Keratinocyte (primary cell): ENCODE measurements at places on chromosomes 1 and 21.

DNA sequence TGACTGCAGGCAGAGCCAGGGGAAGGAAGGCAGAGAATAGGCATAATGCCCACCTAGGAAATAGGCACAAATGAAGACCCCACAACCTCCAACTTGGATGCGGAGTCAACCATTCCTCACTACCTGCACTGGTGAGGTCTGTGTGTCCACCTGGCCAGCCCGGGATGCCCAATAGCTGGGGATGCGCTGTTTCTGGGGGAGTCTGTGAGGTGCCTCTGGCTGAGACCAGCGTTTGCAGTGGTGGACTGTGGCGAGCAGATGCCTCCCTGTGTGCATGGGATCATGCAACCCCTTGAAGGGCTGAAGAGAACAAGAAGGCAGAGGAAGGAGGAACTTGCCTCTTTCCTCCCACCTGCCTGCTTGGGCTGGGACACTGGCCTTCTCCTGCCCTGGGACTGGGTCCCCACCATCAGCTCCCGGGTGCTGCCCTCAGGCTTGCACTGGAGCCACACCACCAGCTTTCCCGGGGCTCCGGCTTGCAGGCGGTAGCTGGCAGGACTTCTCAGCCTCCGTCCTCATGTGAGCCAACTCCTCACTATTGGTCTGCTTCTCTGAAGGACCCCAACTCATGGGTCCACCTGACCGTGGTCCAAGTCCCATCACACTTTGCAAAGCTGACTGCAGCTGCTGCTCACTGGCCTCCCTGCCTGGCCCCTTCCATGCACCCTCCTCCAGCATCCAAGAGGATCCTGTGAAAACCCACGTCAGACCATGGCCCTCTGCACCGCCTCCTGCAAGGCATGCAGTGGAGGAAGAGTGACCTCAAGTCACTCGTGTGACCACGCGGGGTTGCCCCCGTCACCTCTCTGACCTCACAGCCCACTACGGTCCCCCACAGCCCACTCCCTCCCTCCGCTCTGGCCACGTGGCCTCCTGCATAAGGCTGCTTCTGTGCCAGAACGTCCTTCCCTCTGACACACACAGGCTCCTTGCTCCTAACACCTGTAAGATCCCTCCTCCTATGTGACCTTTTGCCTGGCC, 2.7 kb upstream of the PDE9A start:
- no peak for DNase-seq

DNA sequence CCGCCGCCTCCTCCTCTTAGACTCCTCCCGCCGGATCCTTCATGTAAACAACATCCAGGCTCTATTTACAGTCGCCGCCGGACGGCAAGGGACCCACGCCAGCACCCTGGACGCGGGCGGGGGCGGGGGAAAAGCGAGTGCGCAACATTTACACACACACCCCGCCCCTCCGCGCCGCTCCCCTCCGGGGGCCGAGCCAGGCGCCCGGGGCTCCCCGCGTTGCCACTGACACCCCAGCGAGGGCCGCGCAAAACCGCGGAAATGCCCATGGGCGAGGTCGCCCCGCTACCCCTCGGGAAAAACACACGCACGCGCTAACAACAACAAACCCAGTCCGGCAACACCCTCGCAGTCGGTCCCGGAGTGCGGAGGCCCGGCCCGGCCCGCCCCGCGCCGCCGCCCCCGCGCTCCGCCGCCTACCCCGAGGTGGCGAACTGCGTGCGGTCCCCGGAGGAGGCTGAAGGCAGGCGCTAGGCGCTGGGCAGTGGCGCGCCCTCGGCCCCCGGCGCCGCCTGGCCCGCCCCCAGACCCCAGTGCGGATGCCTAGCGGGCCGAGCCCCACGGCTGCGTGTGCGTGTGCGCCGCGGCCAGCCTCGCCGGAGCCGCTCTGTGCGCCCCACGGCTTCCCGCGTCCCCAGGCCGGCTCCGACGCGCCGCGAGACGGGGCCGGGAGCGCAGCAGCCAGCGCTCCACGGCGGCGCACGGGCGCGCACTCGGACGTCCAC, 81.1 kb upstream of the AK4 start:
- no peak for DNase-seq

- no peak for DNase-seq
Measured at GRCh38 chr1:25135909-25136308, 96.4 kb downstream of the SYF2 start.

DNA sequence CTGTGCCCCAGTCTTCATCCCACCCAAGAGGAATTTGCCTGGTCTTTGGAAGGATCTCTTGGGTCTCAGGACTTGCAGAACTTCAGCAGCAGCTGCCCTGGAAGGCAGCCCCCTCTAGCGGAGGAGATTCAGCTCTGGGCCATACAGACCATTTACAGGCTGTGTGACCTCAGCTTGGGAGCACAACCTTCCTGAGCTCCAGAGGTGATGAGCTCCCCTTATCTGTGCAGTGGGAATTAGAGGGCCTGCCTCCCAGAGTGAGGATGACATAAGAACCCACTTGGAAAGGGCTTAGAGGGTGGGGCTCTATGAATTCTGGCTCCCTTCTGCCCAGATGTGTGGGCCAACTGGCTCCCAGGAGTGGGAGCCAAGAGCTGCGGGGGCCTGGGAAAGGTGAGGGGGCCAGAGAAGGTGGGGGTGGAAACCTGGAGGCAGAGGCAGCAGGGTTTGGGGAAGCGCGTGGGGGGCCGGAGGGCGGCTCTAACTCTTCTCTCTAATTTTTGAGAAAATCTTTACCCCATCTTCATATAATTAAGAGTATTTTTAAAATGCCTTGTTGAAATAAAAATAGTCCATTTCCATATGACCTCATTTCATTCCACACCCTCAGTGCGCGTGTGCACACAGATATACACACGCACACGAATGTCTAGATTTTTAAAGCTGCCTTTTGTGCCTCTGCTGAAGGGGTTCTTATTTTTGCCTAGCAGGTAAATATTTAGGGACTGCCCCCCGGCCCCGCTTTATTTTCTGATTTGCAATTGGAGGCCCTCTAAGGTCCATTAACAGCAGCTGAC, 21.5 kb downstream of the EPHB2 start:
- no peak for DNase-seq

DNA sequence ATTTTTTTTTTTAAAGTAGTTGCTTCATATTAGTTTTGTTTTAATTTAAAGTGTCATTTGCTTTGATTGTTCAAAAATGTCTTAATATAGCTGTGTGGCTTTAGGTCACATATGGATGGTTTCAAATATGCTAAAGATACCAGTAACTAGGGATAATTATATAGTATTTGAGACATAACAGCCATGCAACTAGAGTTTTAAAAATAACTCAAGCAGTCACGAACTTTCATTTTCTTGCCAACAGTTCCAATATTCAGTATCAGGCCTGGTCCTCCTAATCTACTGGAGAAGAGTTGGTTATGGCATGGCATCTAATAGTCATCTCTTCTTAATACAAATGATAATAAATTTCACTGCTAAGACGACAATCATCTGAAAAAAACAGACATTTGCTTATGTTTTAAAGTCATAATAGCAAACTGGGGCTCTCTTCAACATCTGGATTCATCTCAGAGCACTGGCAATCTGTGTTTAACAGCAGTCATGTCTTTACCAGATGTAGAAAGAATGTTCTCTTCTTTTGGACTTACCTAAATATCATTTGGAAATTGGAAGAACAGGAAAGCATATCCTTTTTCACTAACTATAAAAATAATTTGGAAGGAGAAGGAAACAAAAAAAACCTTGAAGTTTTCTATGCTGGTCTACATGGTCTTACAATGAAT, 24.1 kb upstream of the A3GALT2 start:
- DNase-seq = no peak
